GF-D8 (cell line): ENCODE measurements at places on chromosomes 12 and 14.

GRCh38 chr12:1633459-1633858, 4.4 kb downstream of the WNT5B start:
- DNase-seq = no peak

- no peak for DNase-seq
These were observed 450.4 kb downstream of the LRFN5 start for GRCh38 chr14:42057111-42057510.

DNA sequence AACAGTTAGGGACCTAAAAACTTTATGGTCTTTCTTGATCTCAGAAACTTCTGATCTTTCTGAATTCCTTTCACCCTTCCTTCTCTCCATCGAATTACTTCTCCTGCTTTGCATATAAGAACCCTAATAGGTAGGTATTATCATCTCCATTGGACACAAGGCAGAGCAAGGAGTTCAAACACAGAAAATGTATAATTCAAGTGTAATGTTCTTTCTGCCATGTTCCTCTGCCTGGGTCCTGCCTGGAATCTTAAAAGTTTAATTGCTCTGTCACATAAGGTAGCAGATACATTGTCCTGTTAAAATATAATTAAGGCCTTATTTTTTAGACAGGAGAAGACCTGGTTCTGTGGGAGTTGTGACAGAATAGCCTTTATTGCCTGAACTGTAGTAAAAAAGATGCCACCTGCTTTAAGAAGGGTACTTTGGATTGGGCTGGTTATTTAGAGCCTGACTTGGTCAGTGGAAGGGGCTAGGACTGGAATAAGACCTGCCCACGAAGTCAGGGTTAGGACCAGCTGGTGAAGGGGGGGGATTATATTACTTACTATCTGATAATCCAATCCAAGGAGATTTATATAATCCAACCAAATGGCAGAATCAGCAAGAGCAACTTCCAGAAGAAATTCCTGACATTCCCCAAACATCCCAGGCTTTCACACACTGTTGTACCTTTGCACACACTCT, 10.4 kb downstream of the G2E3 start:
- DNase-seq = no peak

- DNase-seq = no peak
These were observed 242.2 kb upstream of the NPAS3 start for GRCh38 chr14:32696325-32697091.

GRCh38 chr14:94313991-94314655, 9.0 kb downstream of the SERPINA6 start:
- DNase-seq = no peak

GRCh38 chr12:67794161-67794560, 145.6 kb downstream of the DYRK2 start:
- DNase-seq = no peak

- no peak for DNase-seq
These were observed 1.0 kb downstream of the TMEM30B start for GRCh38 chr14:61280092-61280525.

DNA sequence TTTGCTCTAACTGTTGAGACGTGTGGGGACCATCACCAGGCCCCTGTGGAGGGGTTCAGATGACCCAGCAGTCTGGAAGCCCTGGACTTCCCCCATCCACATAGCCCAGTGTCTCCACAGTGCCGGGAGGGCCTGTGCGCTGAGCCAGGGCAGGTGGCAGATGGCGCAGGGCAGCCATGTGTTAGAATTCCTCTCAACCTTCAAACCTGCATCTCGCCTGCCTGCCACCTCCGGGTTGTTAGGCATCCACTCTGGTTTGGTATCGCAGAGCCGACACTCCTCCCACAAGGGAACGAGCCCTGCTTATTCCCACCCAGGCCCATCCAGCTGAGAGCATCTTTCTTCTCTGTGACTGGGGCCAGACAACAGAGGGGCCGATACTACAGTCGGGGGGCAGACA, 84.5 kb downstream of the ADGRD1 start:
- DNase-seq = no peak
